D721Med (cell line): ENCODE measurements at places on chromosomes 11 and 22.

DNA sequence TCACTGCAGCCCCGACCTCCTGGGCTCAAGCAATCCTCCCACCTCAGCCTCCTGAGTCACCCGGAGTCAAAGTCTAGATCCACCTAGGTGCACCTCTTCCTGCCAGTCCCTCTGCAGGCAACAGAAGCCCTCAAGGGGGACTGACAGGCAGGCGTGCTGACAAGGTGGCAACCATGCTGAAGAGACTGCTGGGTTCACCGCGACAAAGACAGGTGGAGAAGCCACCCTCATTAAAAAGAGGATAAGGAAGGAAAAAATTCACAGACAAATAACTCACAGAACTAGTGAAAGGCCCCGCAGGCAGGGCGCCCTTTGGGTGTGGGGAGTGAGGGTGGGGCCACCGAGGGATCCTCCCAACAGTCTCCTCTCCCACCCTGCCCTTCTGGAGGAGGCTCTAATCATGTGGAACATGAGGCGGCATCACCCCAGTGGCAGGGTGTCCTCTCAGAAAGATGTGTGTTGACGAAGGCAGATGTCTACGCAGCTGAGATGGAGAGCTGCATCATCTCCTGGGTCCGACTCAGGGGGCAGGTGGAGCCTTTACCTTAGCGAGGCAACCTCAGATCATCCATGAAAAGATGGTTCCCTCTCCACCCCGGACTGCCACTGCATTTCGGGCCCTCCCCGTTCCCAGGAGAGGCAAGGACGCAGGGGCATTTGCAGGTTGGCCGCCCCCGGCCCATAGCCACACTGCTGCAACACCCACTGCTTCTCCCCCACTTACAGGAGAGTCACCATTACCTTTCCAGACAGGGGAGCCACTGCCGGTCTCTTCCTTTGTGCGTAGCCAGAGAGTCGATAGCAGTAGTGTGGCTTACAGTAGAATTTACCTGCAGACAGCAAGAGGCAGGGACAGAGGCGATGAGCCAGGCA lies 91.2 kb upstream of the BID start:
- DNase-seq: no peak

DNA sequence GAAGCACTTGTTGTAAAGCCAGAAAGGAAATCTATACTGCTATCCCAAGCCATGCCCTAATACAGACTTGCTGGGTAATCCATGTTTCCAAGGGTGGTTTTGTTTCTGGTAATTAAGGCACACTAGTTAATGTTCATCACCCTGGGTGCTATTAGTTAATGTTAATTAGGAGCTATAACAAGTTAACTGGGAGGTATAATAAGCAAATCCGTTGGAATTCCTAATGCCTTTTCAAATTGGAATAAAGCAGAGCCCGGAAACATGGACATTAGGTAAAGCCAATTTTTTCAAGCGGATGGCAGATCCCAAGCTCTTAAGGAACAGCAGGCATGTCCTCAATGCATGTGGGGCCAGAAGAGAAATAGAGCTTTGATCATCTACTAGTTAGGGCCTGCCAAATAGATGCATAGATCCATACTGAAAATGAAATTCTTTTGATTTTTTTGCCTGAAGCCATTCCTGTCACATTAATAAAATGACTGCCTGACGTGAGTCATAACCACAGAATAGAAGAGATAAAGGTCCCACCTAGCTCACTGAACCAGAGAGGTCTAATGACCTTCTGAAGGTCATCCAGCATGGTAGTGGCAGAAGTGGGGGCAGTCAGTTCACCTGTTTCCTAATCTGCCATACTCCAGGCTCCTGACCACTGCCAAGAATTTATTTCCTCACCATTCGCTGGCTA lies 28.5 kb upstream of the CCDC34 start:
- no peak for DNase-seq

DNA sequence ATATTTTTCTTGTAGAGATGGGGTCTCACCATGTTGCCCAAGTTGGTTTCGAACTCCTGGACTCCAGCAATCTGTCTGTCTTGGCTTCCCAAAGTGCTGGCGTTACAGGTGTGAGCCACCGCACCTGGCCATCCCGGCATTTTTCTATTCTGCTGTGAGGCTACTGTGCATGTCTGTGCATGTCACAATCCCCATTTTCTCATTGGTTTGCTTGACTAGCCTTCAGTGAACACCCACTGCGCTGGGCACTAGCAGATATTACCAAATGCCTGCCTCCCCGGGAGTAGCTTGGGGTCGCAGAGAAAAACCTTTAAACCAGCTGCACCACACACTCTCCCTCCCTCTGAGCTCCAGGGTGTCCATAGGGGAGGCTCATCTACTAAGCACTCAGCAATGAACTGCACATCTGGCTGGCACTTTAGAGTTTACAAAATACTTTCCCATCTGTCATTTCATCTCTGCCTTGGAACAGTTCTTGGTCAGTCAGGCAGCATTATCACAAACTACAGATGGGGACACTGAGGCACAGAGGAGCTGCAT lies 4.9 kb downstream of the CSNK1E start:
- DNase-seq: no peak

DNA sequence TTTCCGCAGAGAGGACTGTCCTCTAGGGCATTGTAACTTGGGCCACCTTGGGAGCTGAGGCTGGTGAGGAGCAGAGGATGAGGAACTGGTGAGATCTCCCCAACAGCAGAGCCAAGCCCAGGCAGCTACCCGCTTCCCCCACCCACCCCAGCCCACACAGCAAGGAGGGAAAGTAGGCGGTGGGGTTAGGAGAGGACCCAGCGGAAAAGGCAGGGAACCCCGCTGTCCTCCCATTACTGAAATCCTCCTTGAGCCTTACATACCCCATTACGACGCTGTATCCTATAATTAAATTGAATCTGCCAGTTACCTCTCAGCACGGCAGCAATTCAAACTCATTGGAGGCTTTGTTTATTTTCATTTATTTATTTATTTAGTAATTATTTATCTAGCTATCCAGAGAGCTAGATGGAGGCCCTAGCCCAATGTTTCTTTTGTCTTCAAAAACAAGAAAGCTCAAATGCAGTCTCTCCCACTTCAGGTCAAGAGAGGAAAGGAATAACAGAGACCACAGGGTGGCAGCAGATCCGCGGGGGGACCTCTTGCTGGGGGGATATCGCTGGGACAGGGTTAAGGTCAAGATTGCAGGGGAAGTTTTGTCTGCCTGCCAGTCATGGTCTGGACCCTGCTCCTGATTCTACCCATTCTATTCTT lies 218.0 kb downstream of the ST3GAL4 start:
- no peak for DNase-seq

DNA sequence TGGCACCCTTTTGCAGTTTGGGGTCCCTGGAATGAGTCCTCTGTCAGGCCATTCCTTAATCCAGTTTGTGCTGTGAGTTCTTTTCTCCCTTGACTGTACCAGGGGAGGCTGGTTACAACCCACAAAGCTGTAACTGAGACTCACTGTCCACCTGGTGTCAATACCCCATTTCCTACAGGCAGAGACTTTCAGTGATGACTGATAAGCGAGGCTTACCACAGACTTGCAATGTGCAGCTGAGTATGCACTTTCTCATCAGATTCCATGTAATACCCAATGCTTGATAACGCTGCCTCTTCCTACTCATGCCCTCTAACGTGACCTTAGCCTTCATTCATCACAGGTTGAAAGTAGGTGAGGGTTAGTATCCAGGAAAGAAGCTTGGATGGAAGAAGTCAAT lies 120.1 kb downstream of the INSC start:
- no peak for DNase-seq

GRCh38 chr11:33360642-33361041 lies 103.5 kb downstream of the HIPK3 start:
- no peak for DNase-seq

DNA sequence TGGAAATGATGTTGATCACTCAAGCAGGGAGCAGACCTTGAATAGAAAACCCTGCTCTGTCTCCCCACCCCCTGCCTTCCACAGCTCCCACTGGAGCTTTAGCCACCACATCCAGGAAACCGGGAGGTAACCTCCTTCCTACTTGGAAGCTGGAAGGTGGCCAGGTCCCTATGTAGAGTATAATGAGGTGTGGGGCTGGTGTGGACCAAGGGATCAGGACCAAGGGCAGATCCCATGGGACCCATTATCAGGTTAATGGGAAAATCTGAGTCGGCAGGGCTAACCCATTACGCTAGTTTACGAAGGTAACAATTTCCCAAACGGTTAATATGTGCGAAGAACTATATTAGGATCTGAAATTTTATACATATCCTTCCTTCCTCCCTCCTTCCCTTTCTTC lies 321.9 kb downstream of the MIAT start:
- DNase-seq: no peak

DNA sequence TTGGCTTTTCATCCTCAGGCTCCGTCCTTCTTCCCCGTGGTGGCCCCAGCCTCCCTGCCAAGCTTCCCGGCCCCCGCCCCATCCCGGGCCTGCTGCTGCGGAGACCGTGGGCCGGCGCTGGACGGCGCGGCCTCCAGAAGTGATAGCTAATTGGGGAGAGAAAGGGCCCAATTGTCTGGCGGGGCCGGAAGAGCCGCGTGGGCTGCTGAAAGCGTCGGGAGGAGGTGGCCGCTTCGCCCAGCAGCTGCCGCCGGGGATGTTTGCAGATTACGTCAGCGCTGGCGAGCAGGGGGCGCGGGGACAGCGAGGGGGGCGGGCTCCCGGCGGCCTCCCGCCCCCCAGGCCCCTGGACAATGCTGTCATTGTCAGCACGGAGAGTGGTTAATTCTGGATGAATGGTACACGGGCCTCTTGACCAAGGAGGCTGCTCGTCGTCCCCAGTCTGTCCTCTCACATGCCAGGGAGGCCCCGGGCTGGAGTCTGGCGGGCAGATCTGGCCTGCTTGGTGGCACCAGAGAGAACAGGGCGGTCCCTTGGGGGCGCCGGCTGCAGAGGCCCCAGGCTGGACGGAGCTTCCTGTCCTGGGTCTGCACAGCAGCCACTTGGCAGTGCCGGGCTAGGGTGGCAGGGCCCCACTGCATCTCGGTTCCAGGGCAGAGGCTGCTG lies 1.6 kb downstream of the SMIM38 start:
- no peak for DNase-seq
